Right forelimb (tissue), 1 donor: ENCODE measurements at places on chromosomes 13 and 19.

DNA sequence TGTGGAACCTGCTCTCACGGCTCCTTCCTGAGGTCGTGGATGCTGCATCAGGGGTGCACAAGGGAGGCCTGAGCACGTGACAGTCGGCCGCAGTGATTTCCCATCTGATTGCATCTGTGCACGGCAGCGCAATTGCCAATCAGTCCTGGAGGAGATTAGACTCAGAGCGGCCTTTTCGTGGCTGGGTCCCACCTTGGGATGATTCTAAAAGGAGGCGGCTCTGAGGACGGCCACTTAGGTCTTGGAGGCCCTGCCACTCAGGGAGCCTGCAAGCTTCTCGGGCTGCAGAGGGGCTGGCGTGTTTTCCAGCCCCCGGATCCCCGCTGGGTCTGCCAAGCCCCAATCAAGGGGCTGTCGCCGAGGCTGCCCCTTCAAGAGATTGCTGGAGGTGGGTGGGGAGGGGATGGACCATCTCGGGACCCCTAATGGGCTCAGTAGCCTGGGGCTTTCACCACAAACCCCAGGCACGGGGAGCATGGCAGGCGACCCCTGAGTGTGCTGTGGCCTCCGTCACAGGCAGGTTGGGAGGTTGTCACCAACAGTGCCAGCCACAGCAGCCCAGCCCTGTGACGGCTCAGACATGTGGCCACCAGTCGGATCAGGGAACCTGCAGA is 51.6 kb downstream of the SOX1 start:
- no peak for DNase-seq

GRCh38 chr19:2252055-2252796 is 3.1 kb downstream of the AMH start:
- no peak for DNase-seq

DNA sequence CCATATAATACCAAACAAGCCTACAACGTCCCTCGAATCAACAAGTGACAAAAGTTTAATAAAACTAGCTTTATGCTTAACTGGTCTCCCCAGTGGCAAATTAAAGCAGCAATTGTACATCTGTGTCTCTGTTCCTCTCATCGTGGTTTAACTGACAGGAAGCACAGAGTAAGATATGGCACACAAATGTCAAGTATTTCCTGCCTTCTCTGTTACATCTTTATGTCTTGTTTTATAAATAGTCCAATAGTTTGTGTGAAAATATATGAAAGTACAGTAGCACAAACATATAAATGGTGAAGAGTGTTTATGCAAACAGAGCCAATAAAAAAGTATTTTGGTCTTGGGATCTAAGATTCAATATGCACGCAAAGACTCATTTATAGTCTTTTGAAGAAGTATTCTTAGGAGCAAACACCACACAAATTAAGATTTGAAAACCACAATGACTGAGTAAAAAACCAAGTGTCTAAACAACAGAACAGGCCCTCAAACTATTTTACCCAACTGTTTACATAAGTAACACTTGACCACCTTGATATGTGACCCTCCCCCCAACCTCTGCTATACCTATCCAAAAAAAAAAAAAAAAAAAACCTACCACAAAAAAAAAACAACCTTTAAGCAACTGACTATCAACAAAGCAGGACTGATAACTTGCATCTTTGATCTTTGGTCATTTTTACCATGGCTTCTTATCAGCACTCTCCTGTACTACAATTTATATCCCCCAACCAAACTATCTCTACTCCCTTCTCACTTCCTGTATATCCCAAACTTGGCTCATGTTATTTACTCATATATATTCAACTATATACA is 14.0 kb downstream of the ELF1 start:
- DNase-seq = no peak

DNA sequence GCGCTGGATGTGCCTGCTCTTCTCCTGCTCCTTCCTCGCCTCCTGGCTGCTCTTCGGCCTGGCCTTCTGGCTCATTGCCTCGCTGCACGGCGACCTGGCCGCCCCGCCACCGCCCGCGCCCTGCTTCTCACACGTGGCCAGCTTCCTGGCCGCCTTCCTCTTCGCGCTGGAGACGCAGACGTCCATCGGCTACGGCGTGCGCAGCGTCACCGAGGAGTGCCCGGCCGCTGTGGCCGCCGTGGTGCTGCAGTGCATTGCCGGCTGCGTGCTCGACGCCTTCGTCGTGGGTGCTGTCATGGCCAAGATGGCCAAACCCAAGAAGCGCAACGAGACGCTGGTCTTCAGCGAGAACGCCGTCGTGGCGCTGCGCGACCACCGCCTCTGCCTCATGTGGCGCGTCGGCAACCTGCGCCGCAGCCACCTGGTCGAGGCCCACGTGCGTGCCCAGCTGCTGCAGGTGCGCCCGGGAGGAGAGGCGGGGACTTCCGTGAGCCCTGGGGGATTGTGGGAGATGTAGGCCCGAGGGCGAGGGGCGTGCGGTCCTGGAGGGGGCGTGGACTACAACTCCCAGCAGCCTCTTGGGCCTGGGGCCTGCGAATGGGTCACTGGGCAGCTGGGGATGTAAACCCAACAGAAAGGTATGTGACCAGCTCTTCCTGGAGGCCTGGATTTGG is 6.7 kb downstream of the KCNJ14 start:
- no peak for DNase-seq

GRCh38 chr19:31421856-31422255 is 72.6 kb upstream of the TSHZ3 start:
- no peak for DNase-seq

DNA sequence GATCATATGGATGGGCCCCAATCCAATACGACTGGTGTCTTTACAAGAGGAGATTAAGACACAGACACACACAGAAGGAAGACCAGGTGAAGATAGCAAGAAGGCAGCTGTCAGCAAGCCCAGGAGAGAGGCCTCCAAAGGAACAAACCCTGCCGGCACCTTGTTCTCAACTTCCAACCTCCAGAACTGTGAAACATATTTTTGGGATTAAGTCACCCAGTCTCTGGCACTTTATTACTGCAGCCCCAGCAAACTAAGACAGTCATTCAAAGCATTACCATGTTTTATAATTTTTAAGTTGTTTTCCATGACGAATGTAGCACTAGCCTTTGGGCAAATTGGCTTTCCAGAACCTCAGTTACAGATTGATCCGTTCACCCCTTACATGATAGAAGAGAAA is 11.3 kb downstream of the STARD13 start:
- no peak for DNase-seq

DNA sequence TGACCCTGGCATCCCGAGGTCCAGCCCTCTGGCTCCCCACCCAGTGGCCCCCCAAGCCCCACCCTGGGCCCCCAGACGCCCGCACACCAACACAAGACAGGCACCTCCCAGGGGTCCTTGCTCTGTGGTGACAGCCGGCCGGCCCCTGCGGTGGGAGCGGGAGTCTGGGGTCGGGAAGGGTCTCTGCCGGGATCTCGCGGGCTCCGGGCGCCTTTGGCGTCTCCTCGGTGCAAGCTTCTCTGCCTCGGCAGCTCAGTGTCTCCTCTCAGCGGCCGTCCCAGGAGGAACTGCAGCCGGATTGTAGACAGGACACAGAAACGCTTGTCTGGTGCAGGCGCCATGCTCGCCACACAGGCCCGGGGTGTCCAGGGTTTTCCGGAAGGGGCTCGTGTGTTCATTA is 43.7 kb downstream of the TMEM255B start:
- no peak for DNase-seq

GRCh38 chr19:50020481-50020880 is 4.7 kb downstream of the VRK3 start:
- no peak for DNase-seq

GRCh38 chr13:28037399-28037798 is 48.9 kb upstream of the URAD start:
- no peak for DNase-seq

DNA sequence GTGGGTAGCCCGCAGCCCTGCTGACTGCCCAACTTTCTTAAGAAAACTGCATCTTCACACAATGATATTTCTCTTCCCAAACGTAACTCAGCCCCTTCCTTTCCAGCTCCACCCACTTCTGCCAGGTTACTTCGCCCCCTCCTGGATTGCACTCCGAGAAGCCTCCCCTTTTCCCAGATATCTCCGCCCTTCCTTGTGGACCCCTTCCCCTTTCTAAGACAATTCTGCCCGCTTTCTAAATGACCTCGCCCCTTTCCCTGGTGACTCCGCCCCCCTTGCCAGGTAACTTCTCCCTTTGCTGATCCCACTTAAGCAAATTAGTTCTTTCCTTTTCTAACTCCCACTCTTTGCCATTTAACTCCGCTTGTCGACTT is 2.6 kb downstream of the VSIG10L start:
- no peak for DNase-seq

GRCh38 chr19:17149393-17150135 is 65.6 kb upstream of the USE1 start:
- no peak for DNase-seq

GRCh38 chr19:29806098-29806866 is 5.5 kb upstream of the CCNE1 start:
- DNase-seq = peak; percentile 82

DNA sequence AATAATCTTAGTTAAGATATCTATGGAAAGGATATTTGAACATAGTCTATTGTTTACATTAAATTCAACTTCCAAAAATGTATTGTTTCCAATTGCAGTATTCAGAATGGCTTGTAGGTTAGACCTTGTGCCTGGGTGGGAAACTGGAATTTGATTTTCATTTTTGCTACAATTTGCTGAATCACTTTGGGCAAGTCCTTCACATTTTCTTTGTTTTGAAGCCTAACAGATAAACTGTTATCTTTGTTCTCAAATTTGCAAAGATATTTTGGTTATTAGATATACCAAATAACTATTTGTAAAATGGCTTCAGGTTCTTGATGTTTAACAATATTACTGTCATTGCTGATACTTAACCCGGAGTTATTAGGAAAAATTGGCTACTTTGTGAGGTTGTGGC is 82.6 kb downstream of the WDFY2 start:
- DNase-seq = no peak

DNA sequence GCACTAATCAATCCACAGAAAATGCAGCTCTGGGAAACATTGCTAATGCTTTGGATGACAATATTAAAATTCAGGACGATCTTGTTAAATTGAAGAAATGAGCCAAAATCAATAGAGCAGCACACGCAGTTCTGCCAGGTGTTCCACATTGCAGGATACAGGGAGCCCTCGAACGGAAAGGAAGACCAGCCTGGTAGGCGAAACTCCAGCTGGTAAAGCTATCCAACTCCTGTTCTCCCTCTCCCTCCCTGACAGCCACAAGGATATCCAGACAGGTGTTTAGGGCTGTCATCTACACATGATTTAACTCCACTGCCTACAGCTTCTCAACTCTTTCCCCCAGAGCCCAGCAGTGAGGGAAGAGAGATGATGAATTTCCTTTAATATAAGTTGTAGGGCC is 67.7 kb downstream of the EPSTI1 start:
- DNase-seq = no peak

- peak; percentile 87 for DNase-seq
These were observed 9.1 kb downstream of the LYL1 start for GRCh38 chr19:13093407-13094105.

- no peak for DNase-seq
These were observed 205.8 kb downstream of the LMO7 start for GRCh38 chr13:75841905-75842304.
